ENCODE measurements at places on chromosomes 12 and 14.
A peak's percentile ranks its signal among the peaks of the same experiment; 100 is the strongest.

GRCh38 chr14:100041271-100041670, 24.0 kb upstream of the EVL start:
- no peak for DNase-seq

DNA sequence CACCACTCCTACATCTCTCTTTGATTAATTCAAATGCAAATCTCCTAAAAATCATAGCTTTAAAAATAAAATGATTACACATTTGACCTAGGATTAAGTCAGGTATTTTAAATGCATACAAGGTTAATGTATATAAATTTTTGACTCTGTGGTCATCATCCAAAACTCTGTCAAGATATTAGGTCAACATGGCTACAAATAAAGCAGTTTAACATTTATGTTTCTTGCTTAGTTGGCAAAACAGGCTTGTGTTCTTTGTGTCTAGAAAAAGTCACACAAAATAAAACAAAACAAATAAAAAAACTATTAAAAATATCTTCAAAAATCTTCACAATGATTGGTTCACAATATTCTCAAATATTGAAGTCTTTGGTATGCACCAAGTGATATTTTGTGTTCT, 473.2 kb downstream of the LRFN5 start:
- DNase-seq: no peak

DNA sequence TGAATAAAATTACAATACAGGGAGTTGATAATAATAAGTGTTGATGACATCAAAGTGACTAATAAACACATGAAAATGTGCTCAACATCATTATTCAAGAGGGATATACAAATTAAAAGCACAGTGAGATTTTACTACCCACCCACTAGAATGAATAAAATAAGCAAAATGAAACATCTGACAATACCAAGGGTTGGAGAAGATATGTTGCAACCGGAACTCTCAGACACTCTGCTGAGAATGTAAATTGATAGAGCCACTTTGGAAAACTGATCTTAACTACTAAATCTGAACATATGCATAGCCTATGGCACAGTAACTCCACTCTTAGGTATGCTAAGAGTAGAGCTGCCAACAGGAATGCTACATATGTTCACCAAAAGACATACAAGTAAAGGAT, 44.0 kb upstream of the CEP83 start:
- DNase-seq: no peak

GRCh38 chr12:96500693-96501092, 11.3 kb downstream of the CFAP54 start:
- DNase-seq: peak; percentile 27

GRCh38 chr14:57038689-57039088, 228.4 kb upstream of the OTX2 start:
- DNase-seq: no peak

GRCh38 chr12:42564556-42564955, 25.0 kb downstream of the PRICKLE1 start:
- DNase-seq: peak; percentile 67

DNA sequence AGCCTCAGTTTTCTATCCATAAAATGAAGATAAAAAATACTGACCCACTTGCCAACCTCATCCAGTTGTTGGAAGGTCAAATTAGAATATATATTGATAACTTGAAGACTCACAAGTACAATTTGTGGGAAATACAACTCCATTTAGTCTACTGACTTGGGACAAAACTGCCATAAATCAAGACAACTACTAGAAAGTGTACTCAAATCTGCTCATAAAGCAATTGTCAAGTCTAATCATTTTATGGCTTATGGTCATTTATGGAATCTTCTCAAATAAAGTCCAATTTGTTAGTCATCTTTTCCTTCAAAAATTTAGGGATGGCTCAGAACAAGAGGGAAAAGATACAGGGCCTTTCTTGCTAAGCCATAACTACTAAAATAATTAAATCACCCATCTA, 7.0 kb downstream of the BTG1 start:
- DNase-seq: no peak

- no peak for DNase-seq
These were observed 8.0 kb downstream of the SCNN1A start for GRCh38 chr12:6367065-6367968.

DNA sequence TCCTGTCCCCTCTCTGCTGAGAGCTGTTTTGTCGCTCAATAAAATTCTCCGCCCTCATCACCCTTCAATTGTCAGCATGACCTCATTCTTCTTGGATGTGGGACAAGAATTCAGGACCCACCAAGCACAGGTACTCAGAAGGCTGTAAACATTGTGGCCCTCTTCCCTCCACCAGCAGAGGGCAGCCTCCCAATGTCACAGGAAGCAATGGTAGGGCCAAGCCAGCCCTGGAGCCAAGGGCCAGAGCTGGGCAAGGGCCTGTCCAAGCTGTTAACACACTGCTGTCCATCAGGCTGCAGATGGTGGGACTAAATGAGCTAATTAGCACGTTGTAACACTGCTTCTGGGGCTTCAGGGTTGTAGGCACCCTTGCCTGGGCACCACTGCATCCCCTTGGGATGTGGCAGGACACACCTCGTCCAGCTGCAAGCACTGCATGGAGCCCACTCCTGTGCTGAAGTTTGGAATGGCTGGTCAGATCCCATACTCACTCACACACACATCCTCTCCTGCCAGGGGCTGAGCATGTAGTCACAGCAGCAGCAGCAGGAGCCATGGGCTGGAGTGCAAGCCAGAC, 62.7 kb upstream of the HECTD1 start:
- no peak for DNase-seq

DNA sequence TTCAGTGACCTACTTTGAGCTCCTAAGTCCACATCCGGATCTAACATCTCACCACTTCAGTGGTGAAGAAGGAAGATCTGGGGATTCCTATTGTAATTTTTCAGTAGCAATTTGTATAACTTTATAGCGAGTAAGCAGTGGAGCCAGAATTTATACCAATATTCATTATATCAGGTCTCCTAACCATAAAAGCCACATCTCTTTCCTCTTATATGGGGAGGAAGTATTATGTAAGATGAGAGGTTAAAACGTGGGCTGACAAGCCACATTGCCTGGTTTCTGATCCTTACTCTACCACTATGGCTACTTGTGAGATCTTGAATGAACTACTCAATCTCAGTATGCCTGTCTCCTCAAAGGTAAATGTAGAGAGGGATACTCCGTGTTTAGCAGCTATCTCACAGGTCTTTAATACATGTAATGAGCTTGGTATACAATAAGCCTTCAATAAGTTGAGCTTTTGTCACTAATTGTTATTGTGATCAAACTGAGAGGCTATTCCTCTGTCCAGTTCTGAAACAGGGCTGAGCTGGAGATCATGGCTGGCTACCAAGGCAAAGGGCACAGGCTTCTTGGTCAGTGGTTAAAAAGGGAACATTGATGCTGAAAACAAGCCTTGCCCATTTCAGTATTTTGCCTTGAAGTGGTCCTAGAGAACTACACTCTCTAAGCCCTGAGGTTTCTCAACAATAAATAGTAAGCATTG, 3.3 kb upstream of the TMEM117 start:
- DNase-seq: no peak

- no peak for DNase-seq
These were observed 43.9 kb downstream of the NINJ2 start for GRCh38 chr12:619346-619745.

DNA sequence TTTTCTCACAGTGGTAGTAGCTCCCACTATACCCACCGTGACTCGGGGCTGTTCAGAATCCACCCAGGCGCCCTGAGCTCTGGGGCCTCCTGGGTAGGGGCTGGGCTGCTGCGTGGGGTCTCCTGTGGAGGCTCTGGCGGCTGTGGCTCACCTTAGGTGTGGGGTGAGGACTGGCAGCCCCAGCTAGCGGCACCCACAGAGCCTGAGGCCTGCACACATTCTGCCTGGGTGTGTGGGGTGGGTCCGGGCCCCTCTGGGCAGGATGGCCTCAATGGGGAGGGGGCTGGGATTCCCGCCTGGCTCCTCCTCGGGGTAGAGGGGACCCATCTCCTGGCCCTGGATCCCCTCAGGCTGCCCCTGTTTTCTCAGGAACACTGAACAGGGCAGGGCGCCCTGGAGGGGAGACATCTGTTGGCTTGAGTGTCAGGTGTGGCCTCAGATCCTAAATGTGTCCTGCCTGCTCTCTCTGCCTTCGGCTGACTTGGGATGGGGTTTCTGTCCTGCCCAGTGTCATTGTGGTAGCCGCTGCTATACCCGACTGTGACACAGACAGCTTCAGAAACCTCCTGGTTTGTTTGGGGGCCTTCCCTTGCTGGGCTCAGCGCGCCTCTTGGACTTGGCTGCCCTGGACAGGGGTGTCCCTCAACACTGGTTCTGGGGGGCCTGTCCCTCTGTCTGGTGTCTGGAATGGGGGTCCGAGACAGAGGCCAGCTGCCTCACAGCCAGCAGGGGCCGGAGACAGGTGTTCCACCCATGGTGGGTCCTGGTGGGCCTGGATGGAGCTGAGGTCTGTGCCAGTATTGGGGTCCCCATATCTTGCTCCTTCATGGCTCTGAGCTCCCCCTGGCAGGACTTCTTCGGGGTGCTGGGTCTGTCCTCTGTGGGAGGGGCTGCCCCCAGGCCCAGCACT, 354.9 kb downstream of the TMEM121 start:
- DNase-seq: no peak
